ENCODE measurements at places on chromosomes 4 and X.

DNA sequence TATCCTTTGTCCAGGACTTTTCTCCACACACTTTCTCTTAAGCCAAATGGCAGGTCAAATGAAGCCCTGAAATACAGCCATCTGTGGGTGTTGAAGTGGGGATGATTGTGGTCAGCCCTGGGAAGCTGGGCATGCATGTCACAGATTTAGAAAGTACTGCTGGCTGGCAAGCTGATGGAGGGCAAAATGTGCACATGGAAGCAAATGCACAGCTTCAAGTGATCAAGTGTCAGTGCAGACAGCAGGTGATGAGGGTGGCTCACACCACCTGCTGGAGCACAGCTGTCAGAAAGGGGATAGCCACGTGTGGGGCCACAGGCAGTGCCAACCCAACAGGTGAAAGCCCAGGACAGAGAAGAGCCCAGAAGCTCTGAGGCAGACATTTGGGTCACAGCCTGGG is 40.3 kb upstream of the ATXN3L start:
- DNase-seq: no peak

- DNase-seq: no peak
Measured at GRCh38 chrX:108590496-108590895, 145.9 kb downstream of the IRS4 start.

- no peak for DNase-seq
Measured at GRCh38 chr4:6092131-6092530, 73.9 kb upstream of the C4orf50 start.

- DNase-seq: no peak
Measured at GRCh38 chr4:146176891-146177290, 1.4 kb downstream of the LSM6 start.

GRCh38 chrX:148610328-148610698 is 109.9 kb downstream of the AFF2 start:
- DNase-seq: no peak
